ENCODE measurements at places on chromosomes 11 and 22.

- no peak for DNase-seq
These were observed 28.0 kb downstream of the FLRT1 start for GRCh38 chr11:64063777-64064176.

DNA sequence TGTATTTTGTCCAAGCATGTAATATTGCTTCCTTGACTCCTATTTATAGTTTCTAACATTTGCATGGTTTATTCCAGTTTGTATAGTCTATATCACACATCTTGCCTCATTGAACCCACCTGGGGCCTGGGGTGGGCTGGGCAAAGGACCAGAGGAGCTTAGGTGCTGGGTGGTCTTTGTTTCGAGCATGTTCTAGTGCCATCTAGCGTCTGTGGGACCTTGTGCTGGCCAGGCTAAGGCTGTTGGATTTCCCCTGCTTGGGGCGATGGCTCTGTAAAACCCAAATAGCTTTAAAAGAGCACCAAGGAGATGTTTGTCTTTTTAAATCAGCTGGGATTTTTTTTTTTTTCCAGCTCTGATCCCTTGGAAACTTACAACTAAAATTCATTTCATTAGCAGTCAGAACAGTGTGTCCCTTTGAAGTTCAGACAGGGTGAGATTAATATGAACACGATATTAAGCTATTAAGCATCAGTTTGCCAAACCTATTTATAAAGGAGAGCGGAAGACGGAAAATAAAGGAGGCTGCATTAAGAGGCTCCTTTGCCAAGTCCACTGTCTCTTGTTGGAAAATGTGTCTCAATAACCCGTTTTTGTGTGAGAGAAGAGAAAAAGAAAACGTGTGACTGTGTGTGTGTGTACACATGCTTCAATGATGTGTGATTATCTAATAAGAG lies 157.4 kb downstream of the COMMD9 start:
- DNase-seq: peak; percentile 34

DNA sequence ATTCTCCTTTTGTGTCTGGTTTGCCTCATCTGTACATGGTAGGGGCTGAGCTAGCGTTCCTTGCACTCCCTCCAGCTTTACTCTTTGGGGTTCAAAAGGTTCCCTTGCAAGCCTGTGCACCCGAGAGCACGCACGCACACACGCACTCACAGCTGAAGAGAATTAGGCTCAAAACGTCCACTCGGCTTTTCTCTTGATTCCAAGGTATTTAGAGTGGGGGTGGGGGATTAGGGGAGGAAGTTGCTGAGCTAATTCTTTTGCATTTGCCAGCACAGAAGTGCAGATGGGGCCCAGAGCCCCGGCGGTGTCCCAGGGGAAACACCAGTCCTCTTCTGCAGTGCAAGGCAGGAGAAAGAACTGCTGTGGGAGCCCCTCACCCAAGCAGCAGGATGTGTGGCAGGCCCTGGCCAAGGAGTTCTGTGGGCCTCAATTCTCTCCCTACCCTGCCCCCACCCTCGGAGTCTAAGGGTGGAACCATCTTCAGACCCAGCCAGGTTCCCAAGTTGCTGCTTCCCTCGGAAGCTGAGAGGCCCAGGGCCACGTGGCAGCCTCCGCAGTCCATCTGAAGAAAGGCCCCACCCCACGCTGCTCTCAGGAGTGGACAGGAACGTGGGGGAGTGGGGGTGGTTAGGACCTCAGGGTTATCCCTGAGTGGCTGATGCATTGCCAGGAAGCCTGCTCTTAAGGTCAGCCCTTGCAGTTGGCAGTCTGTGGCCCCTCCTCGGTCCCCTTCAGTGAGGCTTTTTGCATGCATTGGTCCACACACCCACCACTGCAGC lies 3.8 kb upstream of the KCNQ1OT1 start:
- peak; percentile 7 for DNase-seq

DNA sequence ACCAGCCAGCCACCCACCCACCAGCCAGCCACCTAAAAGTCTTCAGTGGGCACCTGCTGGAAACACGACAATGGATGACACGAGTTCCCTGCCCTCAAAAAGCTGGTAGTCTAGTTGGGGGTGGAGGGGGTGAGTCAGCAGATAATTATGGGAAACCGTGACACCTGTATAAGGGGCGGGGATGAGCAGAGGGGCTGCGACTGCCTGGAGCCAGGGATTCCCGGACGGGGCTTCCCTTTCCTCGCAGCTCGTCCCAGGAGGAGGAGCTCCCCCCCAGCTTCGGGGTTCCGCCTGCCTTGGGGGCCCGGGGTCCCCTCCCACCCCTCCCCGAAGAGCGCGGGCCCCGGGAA lies 2.3 kb upstream of the RTN4RL2 start:
- no peak for DNase-seq

- DNase-seq: no peak
These were observed 69.7 kb downstream of the SLC17A6 start for GRCh38 chr11:22407921-22408320.

DNA sequence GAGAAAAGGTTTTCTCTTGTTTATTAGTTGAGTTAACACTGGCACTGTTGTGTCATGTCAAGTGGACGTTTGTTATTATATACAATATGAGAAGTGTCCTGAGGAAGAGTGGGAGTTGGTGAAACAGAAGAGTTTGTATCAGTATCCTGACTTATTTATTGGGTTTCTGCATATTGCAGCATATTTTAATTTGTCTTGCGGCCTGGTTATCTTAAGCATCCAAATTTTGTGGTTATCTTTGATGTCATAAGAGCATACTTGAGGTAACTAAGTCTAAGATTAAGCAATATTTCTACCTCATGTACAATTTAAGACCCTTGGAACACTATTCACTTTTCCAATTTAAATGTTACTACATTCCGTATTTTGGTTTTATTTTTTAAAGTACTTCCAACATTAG lies 103.5 kb downstream of the DDX10 start:
- DNase-seq: no peak

GRCh38 chr11:100133114-100133513 lies 554.0 kb upstream of the ARHGAP42 start:
- DNase-seq: no peak

DNA sequence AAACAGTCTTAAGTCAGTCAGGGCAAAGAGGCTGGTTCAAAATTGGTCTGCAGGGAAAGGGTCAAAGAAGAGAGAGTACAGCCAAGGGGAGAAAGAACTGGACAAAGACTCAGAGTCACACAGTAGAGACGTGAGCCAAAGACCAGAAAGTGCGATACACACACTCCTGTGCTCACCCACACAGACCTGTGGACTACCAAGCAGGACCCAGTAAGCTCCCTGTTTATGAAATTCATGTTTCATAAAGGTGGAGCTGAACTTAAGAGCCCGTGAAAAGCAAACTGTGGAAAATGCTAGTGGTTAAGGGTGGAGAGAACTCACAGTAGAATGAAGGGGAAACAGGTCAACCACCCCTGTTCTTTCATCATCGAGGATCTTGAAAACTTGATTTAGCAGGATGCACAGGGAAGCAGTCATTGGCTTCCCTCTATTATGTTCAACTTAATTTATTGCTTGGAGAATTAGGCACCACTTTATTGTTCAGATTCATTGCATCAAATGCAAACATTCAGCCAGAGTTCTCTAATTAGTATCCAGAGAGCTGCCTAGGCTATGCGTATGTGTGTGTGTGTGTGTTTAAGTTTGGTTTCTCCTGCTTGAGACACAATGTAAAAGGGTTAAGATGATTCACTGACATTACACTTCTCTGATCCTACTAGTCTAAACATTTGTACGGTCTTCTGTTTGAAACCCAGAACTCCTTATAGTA lies 160.9 kb upstream of the MTMR2 start:
- no peak for DNase-seq

- DNase-seq: peak; percentile 0
These were observed 69.6 kb downstream of the RAB30 start for GRCh38 chr11:83002053-83002452.

DNA sequence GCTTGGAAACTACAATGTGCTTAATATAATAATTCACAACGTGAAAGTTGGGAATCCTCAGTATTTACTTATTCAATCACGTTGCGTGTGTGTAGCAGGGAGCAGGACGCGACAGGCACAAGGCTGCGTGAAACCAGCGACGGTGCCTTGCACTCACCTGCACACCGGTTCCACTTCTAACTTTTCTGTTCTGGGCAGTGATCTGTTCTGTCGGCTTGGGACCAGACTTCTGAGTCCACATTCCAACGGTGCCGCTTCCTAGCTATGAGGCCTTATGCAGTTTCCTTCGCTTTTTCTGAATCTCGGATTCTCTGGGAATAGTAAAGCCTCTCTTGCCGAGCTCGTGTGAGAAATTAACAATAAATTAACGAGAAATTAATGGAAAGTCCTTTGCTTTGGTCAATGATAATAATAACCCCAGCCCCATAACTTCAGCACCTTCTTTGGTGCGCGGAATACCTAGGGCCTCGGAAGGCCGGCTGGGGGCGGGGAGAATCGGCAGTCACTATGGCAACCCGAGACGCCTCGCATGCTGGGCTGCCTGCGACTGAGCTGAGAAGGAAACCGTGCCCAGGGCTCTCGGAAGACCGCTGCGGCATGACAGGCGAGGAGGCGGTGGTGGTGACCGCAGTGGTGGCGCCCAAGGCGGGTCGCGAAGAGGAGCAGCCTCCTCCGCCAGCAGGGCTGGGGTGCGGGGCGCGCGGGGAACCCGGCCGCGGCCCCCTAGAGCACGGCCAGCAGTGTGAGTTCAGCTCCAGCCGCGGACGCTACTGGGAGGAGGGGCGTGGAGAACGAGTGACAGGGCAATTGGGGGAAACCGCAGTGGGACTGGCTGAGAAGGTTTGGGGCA lies at the start of gene C11orf97:
Gene C11orf97, plus strand, starts transcription at position 530 of the 850 bp plus-strand sequence. Its CDS starts 68 bp downstream, at position 598.
- peak; percentile 57 for DNase-seq

DNA sequence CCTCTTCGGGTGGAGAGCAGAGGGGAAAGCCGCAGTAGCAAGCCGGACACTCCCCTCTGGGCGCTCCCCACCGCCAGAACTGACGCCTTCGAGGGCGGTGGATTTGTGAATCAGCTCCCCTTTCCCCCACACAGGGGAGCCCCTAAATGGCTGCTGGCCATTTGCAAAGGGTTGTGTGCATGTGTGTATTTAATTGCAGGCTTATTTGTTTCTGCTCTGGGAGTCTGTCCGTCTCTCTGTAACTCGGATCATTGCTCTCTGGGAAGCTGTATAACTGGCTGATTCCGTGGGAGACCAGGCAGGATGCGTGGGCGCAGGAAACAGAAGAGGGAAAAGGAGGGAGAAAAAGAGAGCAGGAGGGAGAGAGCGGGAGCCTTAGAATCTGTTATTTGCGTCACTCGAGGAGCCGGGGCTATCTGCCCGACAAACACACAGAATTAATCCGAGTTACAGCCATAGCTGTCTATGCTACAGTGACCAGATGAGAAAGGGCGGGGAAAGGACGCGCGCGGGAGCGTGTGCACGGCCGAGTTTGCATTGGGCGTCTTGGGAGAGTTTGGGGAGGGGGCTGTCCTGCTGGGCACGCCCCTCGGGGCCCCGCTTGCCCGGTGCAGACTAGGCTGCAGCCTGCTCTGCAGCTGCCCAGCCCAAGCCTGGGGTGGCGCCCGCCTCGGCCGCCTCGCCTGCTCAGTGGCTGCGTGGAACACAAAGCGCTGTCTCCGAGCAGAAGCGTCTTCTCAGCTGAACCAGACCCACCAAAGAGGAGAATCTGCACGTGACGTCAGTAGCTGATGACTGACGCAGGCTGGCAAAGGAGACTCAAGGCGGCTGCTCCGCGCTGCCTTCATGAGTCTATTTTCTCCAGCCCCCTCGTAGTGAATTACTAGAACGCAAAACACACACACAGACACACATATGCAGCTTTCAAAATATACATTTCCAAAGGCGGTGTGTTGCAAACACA lies 105.3 kb upstream of the HSD17B12 start:
- DNase-seq: no peak

- DNase-seq: no peak
These were observed 15.4 kb upstream of the CAT start for GRCh38 chr11:34423300-34423699.

DNA sequence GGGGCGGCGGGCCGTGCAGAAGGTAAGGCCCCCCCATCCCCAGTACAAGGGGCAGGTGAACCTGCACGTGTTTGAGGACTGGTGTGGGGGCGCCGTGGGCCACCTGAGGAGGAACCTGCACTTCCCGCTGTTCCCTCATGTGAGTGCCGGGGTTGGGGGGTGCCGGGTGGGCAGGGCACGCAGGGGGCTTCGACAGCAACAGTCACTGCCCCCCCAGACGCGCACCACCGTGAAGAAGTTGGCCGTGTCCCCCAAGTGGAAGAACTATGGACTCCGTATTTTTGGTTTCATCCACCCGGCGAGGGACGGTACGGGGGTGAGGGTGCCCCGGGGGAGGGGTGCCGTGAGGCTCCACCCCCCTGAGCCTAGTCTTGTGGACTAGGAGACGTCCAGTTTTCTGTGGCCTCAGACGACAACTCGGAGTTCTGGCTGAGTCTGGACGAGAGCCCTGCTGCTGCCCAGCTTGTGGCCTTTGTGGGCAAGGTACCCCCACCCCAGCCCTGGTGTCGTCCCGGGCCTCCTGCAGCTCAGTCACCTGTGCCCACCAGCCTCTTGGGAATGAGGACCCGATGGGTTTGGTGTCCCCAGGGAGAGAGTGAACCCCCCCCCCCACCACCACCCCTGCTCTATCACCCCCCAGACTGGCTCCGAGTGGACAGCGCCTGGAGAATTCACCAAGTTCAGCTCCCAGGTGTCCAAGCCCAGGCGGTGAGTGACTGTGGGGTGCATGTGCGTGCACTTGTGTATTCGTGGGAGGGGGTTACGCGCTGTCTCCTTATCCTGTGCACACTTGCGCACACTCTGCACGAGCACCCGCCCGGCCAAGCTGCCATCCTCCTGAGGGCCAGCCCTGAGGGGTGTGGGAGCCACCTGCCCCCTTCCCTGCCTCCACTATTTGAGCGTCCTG lies 3.8 kb downstream of the B4GALNT4 start:
- no peak for DNase-seq

DNA sequence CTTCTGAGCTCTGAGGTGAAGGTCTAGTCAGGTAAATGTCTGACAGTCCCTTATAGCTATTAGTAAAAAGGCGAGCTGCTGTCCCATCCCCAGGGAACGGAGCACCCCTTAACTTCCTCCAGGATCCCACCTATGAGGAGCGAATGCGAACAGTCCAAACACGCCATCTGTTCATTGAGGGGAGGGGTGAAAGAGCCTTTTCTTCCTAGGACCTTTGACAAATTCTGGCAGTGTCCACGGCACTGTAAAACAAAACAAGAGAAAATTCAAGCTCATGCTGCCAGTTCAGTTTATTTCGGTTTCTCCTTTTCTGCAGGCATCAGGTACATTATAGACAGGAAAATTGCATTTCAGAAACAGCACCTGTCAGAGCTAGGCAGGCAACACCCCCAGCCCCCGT lies 253.8 kb upstream of the CADM1 start:
- no peak for DNase-seq

- no peak for DNase-seq
These were observed 86.2 kb downstream of the RPL27A start for GRCh38 chr11:8768625-8769333.

GRCh38 chr22:24728790-24729637 lies 45.5 kb downstream of the PIWIL3 start:
- no peak for DNase-seq
